Osteoblast (primary cell): ENCODE measurements at places on chromosomes 4 and X. TPM values are rescaled to one million over a fixed set of nuclear protein-coding genes. Genes with fewer than 3 reads are reported as not detected.
A peak's percentile ranks its signal among the peaks of the same experiment; 100 is the strongest.

Gene BRS3
- total RNA-seq, result not detected in 2 replicates

GRCh38 chrX:136191171-136191570 is 43.8 kb downstream of the FHL1 start:
- no peak for DNase-seq
- H3K4me1 ChIP-seq, result peaks cover 22% of the 10 kb centered on the region
- no peak overlapping the region for H3K27ac ChIP-seq

DNA sequence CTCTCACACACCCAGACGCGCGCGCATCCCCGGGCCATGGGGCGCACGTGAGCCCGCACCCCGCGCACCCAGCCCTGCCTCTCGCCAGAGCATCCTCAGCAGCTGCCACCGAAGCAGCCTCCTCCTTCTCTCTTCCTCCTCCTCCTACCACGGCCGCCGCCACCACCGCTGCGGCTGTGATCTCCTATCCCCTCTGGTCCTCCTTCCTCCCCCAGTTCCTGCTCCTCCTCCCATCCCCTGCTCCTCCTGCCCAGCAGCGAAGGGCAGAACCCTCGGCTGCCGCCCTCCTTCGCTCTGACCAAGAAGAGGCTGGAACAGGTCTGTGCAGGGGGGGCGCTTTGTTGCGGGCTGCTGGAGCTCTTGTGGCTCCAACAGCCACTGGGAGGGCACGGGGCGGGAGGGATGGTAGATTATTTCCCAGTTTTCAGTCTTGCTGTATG is 148.7 kb upstream of the CHRDL1 start:
- H3K27ac ChIP-seq, result no peak overlapping the region
- no peak overlapping the region for H3K4me3 ChIP-seq
- no peaks in the 10 kb centered on the region for H3K4me1 ChIP-seq
- DNase-seq, result no peak

DNA sequence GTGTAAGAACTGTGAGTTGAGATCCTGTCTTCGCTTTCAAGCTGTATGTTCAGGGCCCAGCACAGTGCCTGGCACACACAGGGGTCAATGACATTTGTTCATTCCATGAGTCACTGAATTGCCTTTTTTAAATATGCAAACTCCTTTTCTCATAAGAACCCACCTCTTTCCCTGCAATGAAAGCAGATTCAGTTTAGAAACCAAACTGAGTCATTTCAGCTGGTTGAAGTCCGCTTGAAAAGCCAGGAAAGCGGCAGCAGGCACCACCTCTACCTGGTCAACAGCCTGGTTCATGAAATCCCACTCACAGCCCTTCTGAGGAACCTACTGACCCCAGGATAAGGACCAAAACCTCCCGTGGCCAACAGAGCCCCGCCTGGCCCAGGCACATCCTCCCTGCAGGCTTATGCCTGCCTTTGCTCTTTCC is 4.5 kb upstream of the C1QTNF7 start:
- H3K4me1 ChIP-seq, result peaks cover 7% of the 10 kb centered on the region
- H3K27ac ChIP-seq, result no peak overlapping the region
- H3K27me3 ChIP-seq, result no peaks in the 10 kb centered on the region
- H3K4me3 ChIP-seq, result no peak overlapping the region
- H3K36me3 ChIP-seq, result no peaks in the 10 kb centered on the region

- no peak overlapping the region for H3K27ac ChIP-seq
- H3K36me3 ChIP-seq, result no peaks in the 10 kb centered on the region
- no peaks in the 10 kb centered on the region for H3K4me1 ChIP-seq
- H3K4me3 ChIP-seq, result no peak overlapping the region
These were observed 17.8 kb downstream of the XG start for GRCh38 chrX:2769615-2770014.

GRCh38 chrX:131703646-131704045 is 159.8 kb downstream of the OR13H1 start:
- H3K27ac ChIP-seq, result no peak overlapping the region
- peak overlapping the region; percentile 72 for H3K4me3 ChIP-seq
- no peaks in the 10 kb centered on the region for H3K27me3 ChIP-seq
- H3K4me1 ChIP-seq, result peaks cover 8% of the 10 kb centered on the region
- no peaks in the 10 kb centered on the region for H3K36me3 ChIP-seq

GRCh38 chrX:75061701-75062100 is 94.4 kb downstream of the ABCB7 start:
- H3K27me3 ChIP-seq, result no peaks in the 10 kb centered on the region
- H3K36me3 ChIP-seq, result no peaks in the 10 kb centered on the region
- H3K4me3 ChIP-seq, result no peak overlapping the region

GRCh38 chrX:19760841-19761512 is 126.4 kb downstream of the SH3KBP1 start:
- no peak for DNase-seq
- H3K36me3 ChIP-seq, result no peaks in the 10 kb centered on the region
- no peak overlapping the region for H3K27ac ChIP-seq
- H3K4me1 ChIP-seq, result peaks cover 6% of the 10 kb centered on the region

GRCh38 chr4:84091266-84091665 is 407.8 kb downstream of the NKX6-1 start:
- H3K27me3 ChIP-seq, result no peaks in the 10 kb centered on the region
- no peak overlapping the region for H3K4me3 ChIP-seq
- no peaks in the 10 kb centered on the region for H3K36me3 ChIP-seq
- H3K27ac ChIP-seq, result no peak overlapping the region

GRCh38 chrX:33188286-33188685 is 23.1 kb downstream of the DMD start:
- no peak for DNase-seq
- no peak overlapping the region for H3K27ac ChIP-seq

DNA sequence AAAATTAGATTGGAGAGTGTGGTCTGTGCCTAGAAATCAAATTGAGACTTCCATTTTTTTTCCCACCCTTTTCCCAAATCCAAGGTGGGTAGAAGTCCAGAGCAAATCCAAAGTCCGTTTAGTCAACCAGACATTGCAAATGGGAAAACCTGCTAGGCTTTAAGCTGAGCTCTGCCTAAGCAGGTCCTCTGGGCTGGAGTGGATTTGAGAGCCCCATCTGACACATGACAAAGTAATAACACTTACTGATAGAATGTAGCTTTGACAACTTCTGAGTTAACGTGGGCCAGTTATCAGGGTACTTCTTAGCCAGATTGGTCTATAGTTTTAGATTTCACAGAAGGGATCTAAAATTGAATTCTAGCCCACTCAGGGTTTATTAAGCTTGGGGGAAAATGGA is 242.3 kb downstream of the GALNTL6 start:
- no peaks in the 10 kb centered on the region for H3K4me1 ChIP-seq
- H3K27ac ChIP-seq, result no peak overlapping the region
- H3K27me3 ChIP-seq, result no peaks in the 10 kb centered on the region
- no peak for DNase-seq

- H3K36me3 ChIP-seq, result no peaks in the 10 kb centered on the region
- peak; percentile 91 for DNase-seq
- H3K27ac ChIP-seq, result no peak overlapping the region
- no peak overlapping the region for H3K4me3 ChIP-seq
These were observed 877 bp upstream of the NKX1-1 start for GRCh38 chr4:1406981-1407656.

GRCh38 chr4:147777456-147778091 is 45.7 kb downstream of the ARHGAP10 start:
- H3K27me3 ChIP-seq, result no peaks in the 10 kb centered on the region
- no peak overlapping the region for H3K4me3 ChIP-seq
- H3K4me1 ChIP-seq, result peaks cover 26% of the 10 kb centered on the region
- no peak overlapping the region for H3K27ac ChIP-seq
- no peaks in the 10 kb centered on the region for H3K36me3 ChIP-seq

- no peak for DNase-seq
- no peaks in the 10 kb centered on the region for H3K27me3 ChIP-seq
- peaks cover 62% of the 10 kb centered on the region for H3K4me1 ChIP-seq
These were observed 153.6 kb downstream of the RASL11B start for GRCh38 chr4:53015681-53016080.

- H3K27me3 ChIP-seq, result peaks cover 4% of the 10 kb centered on the region
- H3K27ac ChIP-seq, result no peak overlapping the region
- no peaks in the 10 kb centered on the region for H3K4me1 ChIP-seq
These were observed 113.0 kb downstream of the EGF start for GRCh38 chr4:110025718-110026117.

GRCh38 chr4:176437756-176438155 is 118.0 kb downstream of the SPCS3 start:
- H3K4me1 ChIP-seq, result peaks cover 27% of the 10 kb centered on the region
- no peak overlapping the region for H3K4me3 ChIP-seq
- DNase-seq, result no peak
- H3K36me3 ChIP-seq, result no peaks in the 10 kb centered on the region
- no peak overlapping the region for H3K27ac ChIP-seq
